Activated naive CD8-positive, alpha-beta T cell treated with anti-CD3 and anti-CD28 coated beads, Interleukin-2, amount 10 ng/mL, durations not matched to agents 7 days and 5 days (primary cell): ENCODE measurements at places on chromosomes 6 and 20.

DNA sequence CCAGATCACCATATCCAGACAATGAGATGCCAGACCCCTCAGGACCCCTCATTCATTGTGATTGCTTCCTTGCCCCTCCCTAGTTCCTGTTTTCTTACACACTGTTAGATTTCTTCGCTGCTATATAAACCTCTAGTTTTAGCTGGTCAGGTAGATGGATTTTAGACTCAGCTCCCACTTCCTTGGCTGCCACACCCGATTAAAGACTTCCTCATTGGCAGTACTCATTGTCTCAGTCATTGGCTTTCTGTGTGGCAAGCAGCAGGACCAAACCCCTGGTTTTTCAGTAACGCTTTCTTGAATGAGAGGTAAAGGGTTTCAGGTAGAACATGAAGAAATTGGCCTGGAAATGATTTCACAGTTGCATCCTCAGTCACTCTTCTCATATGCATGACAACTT, 47.9 kb downstream of the QRSL1 start:
- no peak overlapping the region for H3K4me3 ChIP-seq
- no peak overlapping the region for H3K27ac ChIP-seq
- H3K4me1 ChIP-seq, result no peaks in the 10 kb centered on the region

DNA sequence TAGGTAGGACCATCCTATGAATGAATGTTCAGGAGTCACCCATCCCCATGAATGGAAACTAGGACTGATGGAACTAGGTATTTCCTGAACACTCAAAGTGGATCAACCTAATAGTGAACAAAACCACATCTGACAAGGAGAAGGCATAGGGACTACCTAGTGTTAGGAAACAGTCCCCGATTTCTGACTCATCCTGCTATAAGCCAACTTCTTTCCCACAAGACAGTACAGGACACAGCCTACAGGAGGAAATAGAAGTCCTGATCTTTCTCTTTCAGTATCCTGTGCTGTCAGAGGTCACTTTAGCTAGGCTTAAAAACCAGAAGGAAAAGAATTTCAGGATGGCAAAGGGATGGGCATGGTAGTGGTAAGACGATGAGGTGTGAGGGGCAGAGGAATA, 19.5 kb upstream of the GMDS start:
- no peak overlapping the region for H3K4me3 ChIP-seq
- no peak overlapping the region for H3K27ac ChIP-seq
- no peaks in the 10 kb centered on the region for H3K4me1 ChIP-seq
- no peak for DNase-seq
- H3K36me3 ChIP-seq, result peaks cover 38% of the 10 kb centered on the region
- H3K27me3 ChIP-seq, result no peaks in the 10 kb centered on the region

- H3K36me3 ChIP-seq, result no peaks in the 10 kb centered on the region
- peak within 1 kb of the TSS; percentile 77 for H3K4me3 ChIP-seq
- no peak for DNase-seq
- H3K4me1 ChIP-seq, result peaks cover 20% of the 10 kb centered on the region
- peak within 1 kb of the TSS; percentile 79 for H3K27ac ChIP-seq
Observed at GRCh38 chr20:2692036-2692885, at the start of gene EBF4. TSS of gene EBF4 (plus strand) at chr20:2692780. CDS start at chr20:2693646, 866 bp downstream.

- H3K4me3 ChIP-seq, result no peak overlapping the region
- no peaks in the 10 kb centered on the region for H3K4me1 ChIP-seq
- no peaks in the 10 kb centered on the region for H3K27me3 ChIP-seq
- H3K36me3 ChIP-seq, result peaks cover 29% of the 10 kb centered on the region
Observed at GRCh38 chr20:32142088-32142487, 32.6 kb downstream of the TM9SF4 start.

DNA sequence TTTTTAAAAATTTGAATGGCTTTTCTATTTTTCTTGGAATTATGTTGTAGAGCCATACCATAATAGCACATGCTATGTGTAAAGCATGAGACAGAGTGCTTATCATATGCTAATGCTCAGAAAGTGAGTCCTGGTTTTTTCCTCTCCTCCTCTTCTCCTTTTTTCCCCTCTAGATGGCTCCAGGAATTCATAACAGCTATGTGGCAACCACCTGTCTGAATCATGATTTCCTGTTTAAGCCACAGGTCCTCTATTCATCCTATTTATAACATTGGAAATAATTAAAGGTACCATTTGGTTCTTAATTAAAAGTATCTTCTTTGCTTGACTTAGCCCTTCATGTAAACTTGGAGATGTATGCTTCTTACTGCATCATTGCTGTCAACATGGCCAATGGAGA, 260.0 kb upstream of the MAP3K7 start:
- no peaks in the 10 kb centered on the region for H3K36me3 ChIP-seq
- no peak overlapping the region for H3K27ac ChIP-seq
- no peaks in the 10 kb centered on the region for H3K4me1 ChIP-seq
- no peak overlapping the region for H3K4me3 ChIP-seq
- H3K27me3 ChIP-seq, result peaks cover 6% of the 10 kb centered on the region

DNA sequence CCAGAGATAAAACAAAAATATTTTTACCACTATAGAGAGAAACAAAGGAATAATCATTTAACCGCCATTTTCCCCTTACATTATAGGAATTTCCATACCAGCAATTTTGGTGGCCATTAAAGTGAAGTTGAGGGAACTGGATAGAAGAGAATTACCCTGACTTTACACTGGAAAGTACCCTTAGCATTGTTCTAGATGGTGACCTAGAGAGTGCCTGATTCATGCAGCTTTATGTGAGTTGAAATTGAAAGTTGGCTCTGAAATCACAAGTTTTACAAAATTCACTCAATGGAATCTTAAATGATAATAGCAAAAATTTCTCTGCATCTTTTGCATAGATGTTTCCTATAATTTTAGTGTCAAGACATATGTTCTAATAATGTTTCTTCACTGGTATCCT, 55.7 kb upstream of the PREP start:
- no peak overlapping the region for H3K4me3 ChIP-seq
- DNase-seq, result no peak
- H3K36me3 ChIP-seq, result peaks cover 2% of the 10 kb centered on the region

- H3K4me1 ChIP-seq, result peaks cover 20% of the 10 kb centered on the region
- H3K4me3 ChIP-seq, result peak within 1 kb of the TSS; percentile 84
- H3K27ac ChIP-seq, result peak within 1 kb of the TSS; percentile 85
- peaks cover 2% of the 10 kb centered on the region for H3K36me3 ChIP-seq
- DNase-seq, result peak; percentile 88
Observed at GRCh38 chr6:31901953-31902643, at the start of gene ZBTB12. TSS of gene ZBTB12 (minus strand) at chr6:31902086. CDS start at chr6:31901305, 781 bp downstream.

- H3K4me3 ChIP-seq, result no peak overlapping the region
- no peaks in the 10 kb centered on the region for H3K36me3 ChIP-seq
- DNase-seq, result no peak
- peaks cover 10% of the 10 kb centered on the region for H3K27me3 ChIP-seq
- no peaks in the 10 kb centered on the region for H3K4me1 ChIP-seq
Observed at GRCh38 chr6:39801456-39802251, 9.5 kb downstream of the DAAM2 start.
